Islet precursor cell (in vitro differentiated cells): ENCODE measurements at places on chromosomes 1 and 21.

DNA sequence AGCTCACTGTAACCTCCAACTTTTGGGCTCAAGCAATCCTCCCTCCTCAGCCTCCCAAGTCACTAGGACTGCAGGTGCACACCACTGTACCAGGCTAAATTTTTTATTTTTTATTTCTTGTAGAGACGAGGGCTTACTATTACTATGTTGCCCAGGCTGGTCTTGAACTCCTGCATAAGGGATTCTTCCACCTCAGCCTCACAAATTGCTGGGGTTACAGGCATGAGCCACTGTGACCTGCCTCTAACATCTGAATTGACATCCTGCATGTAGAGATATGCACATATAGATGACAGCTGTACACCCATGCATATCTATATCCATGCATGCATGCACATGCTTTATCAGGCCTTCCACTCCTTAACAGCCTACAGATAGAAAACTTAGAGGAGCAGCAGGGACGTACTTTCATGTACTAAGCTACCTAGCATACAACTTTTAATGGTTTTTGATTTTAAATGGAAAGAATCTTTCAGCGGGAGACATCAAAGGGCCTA lies 740.9 kb upstream of the TPTE start:
- no peak for DNase-seq

GRCh38 chr1:25361901-25362300 lies 23.8 kb downstream of the TMEM50A start:
- no peak for DNase-seq

DNA sequence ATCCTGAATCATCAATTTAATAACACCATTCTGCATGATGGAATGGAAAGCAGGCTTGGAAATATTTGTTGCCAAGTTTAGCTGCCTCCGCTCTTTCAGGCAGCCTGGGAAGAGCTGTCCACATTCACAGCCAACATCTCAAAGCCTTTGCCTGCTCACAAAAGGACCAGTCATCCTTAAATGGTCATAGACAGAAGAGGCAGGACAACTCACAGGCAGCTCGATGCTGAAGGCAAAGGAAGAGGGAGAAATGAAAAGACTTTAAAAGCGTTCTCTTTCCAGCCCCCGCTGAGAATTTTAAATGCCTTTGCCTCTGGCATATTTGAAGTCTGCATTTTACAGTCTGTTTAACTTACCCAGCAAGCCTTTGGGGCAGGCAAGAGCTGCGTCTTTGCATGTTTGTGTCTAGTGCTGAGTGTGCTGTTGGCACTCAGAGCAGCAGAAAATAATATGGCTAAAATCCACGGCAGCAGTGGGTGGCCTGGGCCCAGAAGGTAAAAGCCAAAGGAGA lies 68.9 kb downstream of the NMNAT2 start:
- DNase-seq = peak; percentile 88

DNA sequence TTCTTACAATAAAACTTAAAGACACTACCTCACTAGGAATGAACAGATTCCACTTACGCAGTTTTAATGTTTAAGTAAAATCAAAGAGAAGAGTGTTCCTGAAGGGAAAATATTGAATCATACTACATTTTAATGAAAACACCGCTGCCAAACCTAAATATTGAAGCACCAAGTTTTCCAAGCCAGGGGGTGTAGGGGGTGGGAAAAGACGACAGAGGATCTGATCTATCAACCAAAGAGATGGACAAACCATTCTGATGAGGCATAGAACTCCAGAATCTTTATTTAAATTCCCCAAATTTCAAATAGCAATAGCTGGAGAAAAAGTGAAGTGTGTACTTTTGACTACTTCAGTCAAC lies 1.2 kb downstream of the ELK4 start:
- no peak for DNase-seq

GRCh38 chr1:43279666-43280065 lies 5.7 kb downstream of the C1orf210 start:
- DNase-seq = peak; percentile 45

DNA sequence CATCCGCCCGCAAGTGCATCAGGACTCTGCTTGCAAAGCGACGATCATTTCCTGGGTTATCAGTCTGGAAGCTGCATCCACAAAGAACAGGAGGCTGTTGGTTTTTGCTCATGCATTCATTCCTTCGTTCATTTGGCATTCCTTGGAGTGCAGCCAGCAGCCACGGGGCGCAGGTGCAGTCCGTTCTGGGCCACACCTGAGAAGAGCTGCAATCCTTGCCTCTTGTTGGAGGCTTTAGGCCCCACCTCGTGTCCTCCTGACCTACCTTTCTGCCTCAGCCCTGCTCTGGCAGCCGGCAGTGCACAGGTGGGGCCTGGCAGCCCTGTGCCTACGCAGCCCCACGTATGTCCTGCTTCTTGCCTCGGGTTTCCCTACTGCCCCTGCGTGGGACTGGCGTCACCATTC lies 19.6 kb upstream of the C2CD2 start:
- no peak for DNase-seq

- DNase-seq = no peak
Observed at GRCh38 chr1:152067150-152067549, 21.7 kb downstream of the TCHHL1 start.

- no peak for DNase-seq
Observed at GRCh38 chr1:16926491-16927073, 4.9 kb downstream of the CROCC start.

DNA sequence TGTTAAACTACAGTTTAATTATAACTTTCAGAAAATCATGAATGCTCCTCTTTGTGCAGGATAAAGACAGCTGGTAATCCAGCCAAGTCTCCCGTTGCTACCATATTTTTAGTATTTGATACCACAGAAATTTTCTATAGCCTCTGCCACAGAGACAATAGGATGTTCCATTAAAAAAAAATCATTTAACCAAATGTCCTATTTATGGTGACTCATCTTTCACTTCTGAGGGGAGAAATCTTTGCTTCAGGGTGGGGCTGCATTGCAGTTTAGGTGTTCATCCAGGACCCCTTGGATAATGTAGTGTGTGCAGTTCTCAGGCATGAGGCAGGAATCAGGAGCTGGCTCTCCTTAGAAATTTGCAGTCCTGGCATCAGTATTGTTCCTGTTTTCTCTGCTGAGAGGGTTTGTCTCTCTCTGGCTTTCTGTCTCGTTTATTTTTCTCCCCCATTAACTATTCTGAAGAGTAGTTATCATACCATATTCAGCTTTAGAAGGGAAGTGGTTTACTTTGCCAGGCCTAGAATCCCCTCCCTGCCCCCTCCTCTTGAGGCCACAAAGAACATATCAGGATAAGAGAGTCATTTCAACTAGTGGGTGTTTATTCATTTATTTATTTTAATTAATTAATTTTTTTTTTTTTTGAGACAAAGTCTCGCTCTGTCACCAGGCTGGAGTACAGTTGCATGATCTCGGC lies 3.1 kb downstream of the PRUNE1 start:
- no peak for DNase-seq

DNA sequence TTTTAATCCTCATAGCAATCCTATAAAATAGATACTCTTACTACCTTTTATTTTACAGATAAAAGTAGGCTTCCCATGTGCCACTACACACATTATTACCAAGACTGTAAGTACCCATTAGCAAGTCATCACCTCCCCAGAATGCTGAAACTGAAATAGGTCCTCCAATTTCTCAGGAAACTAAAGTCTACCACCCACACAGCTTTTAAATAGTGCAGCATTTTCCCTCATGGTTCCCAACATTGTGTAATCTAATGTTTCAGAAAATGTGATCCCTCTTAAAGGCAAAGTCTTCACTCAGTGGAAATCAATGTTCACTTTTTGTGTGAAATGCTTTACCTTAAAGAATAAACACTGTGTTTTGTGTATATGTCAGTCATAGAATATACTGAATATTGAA lies 356.5 kb downstream of the GPATCH2 start:
- no peak for DNase-seq

DNA sequence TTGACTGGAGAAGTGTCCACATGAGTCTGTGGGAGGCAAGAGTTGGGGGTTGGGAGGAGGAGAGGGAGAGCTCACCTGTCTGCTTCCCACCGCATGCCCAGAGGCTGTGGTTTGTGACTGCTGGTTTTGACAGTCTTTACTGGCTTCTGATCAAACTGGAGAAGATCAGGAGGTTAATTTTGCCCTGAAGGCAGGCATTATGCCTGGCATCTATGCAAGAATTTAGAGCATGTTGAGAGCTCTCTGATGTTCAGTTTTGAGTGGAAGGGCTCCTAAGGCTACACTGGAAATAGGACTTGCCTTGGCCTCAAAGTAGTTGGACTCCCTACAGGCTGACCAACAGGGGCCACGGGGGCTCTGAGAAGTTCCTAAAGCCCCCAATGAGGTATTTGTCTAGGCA lies 101.6 kb downstream of the TLR5 start:
- peak; percentile 96 for DNase-seq

GRCh38 chr1:20426371-20426770 lies 59.6 kb downstream of the CAMK2N1 start:
- no peak for DNase-seq

DNA sequence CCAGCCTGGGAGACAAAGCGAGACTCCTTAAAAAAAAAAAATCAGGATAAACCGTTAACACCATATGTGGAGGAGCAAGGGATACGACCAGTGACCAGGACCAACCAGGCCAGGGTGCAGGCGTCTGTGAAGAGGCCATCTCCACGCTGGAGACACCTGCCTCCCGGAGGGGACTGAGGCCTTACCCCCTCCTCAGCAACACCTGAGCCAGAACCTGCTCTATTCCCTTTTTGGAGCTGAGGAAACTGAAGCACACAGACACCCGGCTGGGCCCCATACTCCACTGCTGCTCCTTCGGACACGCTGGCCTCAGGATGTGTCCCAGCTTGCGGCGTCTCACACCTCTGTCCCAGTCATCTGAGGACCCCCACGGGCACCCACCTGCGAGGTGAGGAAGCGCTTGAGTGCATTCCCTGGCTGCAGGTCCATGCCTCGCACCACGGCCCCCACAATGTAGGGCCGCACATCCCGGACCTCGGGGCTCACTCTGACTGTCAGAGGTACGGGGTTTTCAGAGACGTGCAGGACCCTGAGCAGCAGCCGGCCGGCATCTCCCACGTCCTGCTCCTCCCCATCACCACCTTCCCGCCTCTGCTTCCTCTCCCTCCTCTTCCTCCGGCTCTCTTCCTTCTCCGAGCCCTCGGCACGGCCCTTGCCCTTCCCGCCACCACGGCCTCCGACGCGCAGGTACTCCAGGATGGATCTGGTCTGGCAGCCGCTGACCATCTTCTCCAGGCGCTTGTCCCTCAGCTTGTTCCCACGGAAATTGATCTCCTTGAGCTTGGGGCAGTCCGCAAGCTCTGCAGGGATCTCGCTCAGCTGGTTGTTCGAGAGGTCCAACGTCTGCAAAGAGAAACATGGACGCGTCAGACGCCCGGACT lies 9.6 kb downstream of the LRRC47 start:
- DNase-seq = no peak

GRCh38 chr1:53327182-53327913 lies 522 bp downstream of the LRP8 start:
- peak; percentile 72 for DNase-seq

GRCh38 chr1:230883967-230884366 lies 15.6 kb upstream of the C1orf198 start:
- no peak for DNase-seq

DNA sequence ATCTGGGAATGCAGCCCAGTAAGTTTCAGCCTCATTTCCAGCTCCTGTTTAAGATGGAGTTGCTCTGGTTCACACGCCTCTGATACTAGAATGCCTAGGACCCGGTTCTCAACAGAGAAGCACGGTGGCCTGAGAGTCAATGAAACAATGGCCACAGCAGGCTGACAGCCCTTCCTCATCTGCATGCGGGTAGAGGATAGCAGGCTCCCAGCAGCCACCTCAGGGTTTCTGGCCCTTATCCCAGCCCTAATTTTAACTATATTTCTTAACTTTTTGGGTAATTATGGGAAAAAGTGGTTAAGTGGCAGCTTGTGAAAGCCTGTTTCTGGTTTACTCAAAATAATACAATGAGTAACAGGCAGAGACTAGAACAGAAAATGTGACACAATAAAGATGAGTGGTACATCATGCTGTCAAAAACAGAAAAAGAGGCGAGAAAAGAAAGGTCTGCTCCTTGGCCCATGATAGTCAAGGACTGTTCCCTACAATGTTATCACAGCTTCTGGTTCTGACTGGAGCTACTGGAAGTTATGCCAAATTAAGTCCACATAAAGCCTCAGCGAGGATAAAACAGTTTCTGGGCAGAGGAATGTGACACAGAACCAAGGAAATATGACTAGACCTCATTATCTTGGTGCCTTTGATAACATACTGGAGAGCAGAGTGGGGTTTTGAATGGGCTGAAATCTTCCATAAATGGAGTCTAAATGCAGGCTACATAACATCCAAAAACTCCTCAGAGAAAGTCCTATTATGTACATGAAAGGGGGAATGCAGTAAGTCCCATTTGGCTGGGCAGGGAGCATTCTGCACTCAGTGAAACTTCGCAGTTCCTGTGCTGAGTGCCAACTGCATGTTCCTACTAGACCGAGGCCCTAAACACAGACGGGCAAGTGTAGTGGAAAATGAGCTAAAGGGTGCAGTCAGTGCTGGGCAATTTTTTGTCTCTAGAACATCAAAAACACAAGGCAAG lies 92.1 kb downstream of the NIBAN1 start:
- no peak for DNase-seq

GRCh38 chr1:194929357-194929756 lies 1678.9 kb downstream of the KCNT2 start:
- no peak for DNase-seq

DNA sequence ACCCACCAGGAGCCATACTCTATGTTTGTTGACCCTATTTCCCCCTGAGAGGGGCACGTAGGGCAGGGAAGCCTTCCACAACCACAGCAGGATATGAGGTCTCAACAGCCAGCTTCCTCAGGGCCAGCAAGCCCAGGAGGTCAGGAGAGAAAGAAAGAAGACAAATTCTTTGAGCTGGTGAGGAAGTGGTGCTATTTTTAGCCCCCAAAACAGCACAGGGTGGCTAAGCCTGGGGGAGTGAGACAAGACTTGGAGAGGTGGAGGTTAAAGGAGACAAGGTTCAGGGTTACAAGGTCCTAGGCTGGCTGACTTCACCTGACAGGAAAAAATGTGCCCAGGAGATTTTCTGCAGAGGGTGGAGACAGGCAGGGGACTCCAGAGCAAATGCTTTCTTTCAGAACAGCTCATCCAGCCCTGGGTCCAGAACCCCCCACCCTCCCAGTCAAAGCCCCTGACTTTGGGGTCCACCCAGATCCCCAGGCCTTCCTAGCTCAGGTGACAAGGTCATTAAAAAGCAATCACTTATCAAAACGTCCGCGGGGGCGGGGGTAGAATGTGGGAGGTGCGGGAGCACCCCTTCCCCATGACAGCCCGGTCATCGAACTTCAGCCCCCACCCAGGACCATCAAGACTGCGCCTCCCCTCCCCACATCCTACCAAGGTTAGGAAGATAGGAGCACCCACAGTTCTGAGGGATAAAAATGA lies 1.3 kb downstream of the SV2A start:
- no peak for DNase-seq

- DNase-seq = peak; percentile 93
Observed at GRCh38 chr21:45366931-45367401, 38.0 kb upstream of the COL18A1 start.

- no peak for DNase-seq
Observed at GRCh38 chr1:4056422-4056821, 156.3 kb upstream of the C1orf174 start.

DNA sequence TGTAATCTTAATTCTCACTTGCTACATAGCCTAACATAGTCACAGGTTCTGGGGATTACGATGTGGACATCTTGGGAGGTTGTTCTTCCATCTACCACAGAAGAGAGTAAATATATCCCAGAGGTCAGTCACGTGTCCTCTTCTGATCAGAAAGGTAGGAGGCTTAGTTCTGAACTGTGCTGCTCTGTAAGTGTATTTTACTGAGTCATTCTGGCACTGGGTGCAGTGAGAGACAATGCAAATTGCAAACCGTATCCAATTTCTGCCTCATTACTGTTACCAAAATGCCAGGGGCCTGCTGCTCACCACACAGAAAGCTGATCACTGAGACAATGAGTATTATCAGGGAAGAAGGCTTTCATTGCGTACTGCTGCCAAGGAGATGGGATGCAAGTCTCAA lies 104.0 kb downstream of the GABPA start:
- DNase-seq = no peak
